A375 (cell line): ENCODE measurements at places on chromosomes 7 and 10. TPM values are rescaled to one million over a fixed set of nuclear protein-coding genes. Genes with fewer than 3 reads are reported as not detected.

The SPDYE18 gene
- not detected in 2 replicates for total RNA-seq

The WEE2 gene
- total RNA-seq = not detected in 2 replicates

The FAM25A gene
- total RNA-seq = not detected in 2 replicates

The CALML5 gene
- not detected in 2 replicates for total RNA-seq

The CYP3A4 gene
- not detected in 2 replicates for total RNA-seq

The EZH2 gene
- 40.1 and 43.5 TPM in 2 replicates for total RNA-seq

The ZNF727 gene
- 0.19 and 0.56 TPM in 2 replicates for total RNA-seq

The TFR2 gene
- 0.04 TPM in 1 of 2 replicates, not detected in the other for total RNA-seq

The OR13A1 gene
- not detected in 2 replicates for total RNA-seq

The ASB4 gene
- total RNA-seq = not detected in 2 replicates

The GLI3 gene
- 4.0 and 5.5 TPM in 2 replicates for total RNA-seq

The IQUB gene
- not detected in 2 replicates for total RNA-seq

The VPS26A gene
- 11.7 and 12.3 TPM in 2 replicates for total RNA-seq

The MLXIPL gene
- 0.05 and 0.26 TPM in 2 replicates for total RNA-seq

The PDK4 gene
- 5.4 and 6.8 TPM in 2 replicates for total RNA-seq

The LGI1 gene
- not detected in 2 replicates for total RNA-seq

The AKR1C8 gene
- 0.21 TPM in 1 of 2 replicates, not detected in the other for total RNA-seq

The GHRHR gene
- not detected in 2 replicates for total RNA-seq

The C1GALT1 gene
- 35.2 and 46.3 TPM in 2 replicates for total RNA-seq

The SPOCK2 gene
- total RNA-seq = 0.75 and 0.85 TPM in 2 replicates

The PHKG1 gene
- 0.50 TPM in 1 of 2 replicates, not detected in the other for total RNA-seq

The MCM10 gene
- total RNA-seq = 26.8 and 36.0 TPM in 2 replicates

The BICC1 gene
- 2.9 TPM in 2 replicates for total RNA-seq

The ZNF488 gene
- total RNA-seq = 0.15 and 0.32 TPM in 2 replicates

The HOXA3 gene
- total RNA-seq = 2.5 and 2.6 TPM in 2 replicates

The DLX6 gene
- 0.05 TPM in 1 of 2 replicates, not detected in the other for total RNA-seq

The HUS1 gene
- total RNA-seq = 26.1 and 39.5 TPM in 2 replicates

The ALOX5 gene
- total RNA-seq = 0.30 TPM in 1 of 2 replicates, not detected in the other

The SUN3 gene
- 1.2 TPM in 1 of 2 replicates, not detected in the other for total RNA-seq

The NUTM2E gene
- not detected in 2 replicates for total RNA-seq

The SLC26A5 gene
- not detected in 2 replicates for total RNA-seq

The HOXA4 gene
- total RNA-seq = 2.9 and 4.0 TPM in 2 replicates

The GRM3 gene
- total RNA-seq = 0.11 TPM in 1 of 2 replicates, not detected in the other

The NPC1L1 gene
- total RNA-seq = 0.03 and 0.11 TPM in 2 replicates

The SLK gene
- total RNA-seq = 37.5 and 47.3 TPM in 2 replicates

The TSC22D4 gene
- 29.2 and 38.4 TPM in 2 replicates for total RNA-seq

The FIGNL1 gene
- total RNA-seq = 10.6 and 18.0 TPM in 2 replicates

The MET gene
- total RNA-seq = 69.2 and 72.3 TPM in 2 replicates
